Stimulated activated CD4-positive, alpha-beta T cell treated with anti-CD3 and anti-CD28 coated beads, Interleukin-15, amount 100 ng/mL, for 48 hours (primary cell): ENCODE measurements at places on chromosomes 4 and X.

DNA sequence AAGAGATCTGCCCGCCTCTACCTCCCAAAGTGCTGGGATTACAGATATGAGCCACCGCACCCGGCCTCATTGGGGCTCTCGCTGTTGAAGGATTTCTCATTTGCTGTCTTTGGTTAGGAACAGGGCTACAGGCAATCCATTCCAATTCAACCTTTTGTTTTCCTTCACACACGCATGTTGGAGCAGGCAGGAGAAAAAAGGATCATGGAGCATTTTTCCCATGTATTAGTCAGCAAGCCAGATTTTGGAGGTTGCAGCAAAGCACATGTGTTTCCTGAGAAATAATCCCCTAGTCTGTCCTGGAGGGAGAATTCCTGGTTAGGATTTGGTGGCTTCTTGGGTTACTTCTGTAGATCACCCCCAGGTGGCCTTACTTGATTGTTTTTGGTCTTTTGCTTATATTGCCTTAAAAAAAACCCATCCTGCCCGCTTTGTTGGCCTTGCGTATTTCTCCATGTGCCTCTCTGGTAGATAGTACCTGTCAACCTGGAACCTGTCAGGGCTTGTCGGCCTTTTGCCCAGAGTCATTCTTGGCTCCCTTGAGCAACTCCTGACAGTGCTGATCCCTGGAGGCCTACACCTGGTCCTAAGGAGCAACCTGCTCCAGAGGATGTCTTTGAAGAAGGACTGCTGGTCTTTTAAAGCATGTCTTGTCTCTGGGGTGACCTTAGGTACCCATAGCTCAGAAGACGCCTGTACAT lies 82.4 kb upstream of the CLCN4 start:
- DNase-seq = no peak

DNA sequence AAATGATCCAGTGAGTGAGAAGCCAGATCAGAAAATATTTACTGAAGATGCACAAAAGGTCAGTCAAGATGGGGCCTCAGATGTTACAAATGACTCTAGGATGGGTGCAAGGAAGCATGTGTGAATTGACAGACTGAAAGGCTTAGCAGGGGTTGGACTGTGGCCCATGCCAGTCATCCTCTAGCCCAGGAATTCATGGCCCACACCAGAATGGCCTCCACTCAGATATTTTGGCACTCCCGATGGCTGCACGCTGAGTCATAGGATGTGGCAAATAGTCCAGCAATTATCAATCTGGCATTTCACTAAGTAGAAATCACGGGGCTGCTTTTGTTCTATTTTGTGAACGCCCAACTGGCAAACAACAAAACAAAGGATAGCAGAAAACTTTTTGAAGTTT lies 406.5 kb downstream of the IQCM start:
- DNase-seq = no peak

DNA sequence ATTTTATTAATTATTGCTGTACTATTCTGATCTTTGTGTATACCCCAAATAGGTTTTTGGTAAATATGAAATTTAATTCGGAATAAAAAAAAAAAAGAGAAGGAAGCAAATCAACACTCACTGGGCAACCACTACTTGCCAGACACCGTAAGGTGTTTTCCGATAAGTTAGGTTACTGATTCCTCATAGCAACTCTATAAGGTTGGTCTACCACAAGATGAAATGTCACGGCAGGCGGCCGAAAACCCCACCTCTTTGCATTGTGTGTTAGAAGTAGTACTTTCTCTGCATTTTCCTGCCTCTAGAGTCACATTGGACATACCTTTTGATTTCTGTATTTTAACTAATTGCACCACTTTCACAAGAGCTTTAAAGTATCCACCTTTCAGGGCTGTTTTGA lies 44.5 kb upstream of the RASGEF1B start:
- DNase-seq = no peak

DNA sequence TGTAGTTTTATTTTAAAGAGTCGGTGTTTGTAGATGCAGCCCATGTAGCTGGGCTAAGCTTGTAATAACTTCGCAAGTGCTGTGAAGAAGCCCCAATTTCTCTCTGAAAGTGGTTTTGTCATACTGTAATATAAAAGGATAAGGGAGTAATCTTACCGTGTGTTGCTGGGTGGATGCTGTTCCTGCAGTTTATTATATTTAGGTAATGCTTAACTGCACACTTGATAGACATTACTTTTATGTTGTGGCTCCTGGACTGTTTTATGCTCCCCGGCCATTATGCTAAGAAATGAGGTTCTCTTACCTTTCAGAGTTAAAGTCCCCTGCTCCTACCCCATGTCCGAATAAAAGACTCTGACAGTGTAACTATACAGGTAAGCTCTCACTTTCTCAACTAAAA lies 789.4 kb downstream of the RPA4 start:
- DNase-seq = no peak

DNA sequence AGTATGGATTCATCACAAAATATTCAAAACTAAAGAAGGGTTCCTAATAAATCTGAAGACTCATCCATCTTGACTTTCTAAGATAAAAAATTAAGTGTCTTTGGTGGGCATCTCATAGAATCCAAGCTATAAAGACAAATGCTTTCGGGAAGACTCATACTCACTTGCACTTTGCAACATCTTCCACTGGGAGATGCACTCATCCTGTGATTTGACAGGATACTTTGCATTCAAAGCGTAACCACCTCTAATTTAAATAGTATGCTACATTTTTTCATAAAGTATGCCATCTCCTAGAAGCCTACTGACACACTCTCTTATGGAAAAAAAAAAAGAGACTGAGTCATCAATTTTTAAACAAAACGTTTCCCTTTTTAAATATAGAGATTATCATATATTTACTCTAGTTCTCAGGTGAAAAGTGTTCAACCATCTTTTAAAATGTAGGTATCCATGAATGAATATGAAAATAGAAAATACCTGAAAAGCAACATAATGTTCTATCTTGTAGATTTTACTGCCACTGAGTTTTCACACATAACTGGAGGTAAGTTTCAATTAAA lies 119.6 kb downstream of the KLHL13 start:
- no peak for DNase-seq

- DNase-seq = no peak
Measured at GRCh38 chrX:77293331-77293995, 153.7 kb upstream of the FGF16 start.

DNA sequence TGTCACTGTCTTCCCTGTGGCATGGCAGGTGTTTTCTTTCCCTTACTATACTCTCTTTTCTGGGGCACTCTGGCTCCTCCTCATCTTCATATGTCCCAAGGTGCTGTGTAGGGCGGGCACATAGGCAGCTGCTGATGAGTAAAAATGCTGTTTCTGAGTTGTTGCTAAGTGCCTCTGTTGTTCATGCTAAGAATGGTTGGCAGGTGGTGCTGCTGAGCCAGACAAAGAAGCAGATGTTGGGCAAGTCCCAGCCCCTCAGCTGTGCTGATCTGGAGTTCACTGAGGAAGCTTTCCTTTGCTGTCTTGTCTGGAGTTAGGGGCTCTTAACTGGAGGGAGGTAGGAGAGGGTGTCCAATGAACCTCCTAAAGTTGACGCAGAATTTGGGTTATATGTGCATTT lies 40.6 kb downstream of the HADH start:
- DNase-seq = peak; percentile 56

DNA sequence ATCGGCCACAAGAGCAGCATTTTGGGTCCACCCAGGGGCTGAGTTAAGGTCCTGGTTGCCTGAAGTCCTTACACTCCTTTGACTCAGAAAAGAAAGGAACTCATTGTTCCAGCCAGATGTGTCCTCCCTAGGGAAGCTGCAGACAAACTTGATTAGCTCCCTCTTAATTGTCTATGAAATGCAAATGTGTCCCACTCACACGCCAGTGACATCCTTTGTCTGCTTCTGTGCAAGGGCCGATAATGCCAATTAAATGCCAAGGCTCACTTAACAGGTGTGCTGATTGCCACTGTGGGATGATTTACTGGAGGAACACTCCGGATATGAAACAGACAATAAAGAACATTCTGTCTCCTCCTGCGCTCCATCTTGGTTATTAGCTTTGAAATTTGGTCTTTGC lies 332.9 kb upstream of the CPEB2 start:
- no peak for DNase-seq

DNA sequence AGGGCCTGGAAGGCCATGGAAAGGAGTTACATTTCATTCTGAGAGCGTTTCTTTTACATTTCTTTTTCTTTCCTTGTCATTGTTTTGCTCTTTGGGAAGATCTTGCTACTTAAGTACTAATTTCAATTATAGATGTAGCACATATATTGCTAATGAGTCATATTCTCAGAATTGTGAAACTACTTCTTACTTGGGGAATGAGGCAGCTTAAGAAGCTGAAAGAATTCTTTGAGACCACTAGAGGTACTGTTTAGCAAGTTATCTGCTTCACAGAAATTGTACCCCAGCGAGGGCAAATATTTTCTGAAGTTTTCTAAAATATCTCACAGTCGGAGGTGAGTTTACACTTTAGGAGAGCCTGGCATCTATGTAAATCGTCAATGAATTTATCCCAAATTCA lies 100.6 kb downstream of the AFF2 start:
- DNase-seq = no peak

GRCh38 chr4:186840222-186840701 lies 116.6 kb upstream of the FAT1 start:
- DNase-seq = no peak

DNA sequence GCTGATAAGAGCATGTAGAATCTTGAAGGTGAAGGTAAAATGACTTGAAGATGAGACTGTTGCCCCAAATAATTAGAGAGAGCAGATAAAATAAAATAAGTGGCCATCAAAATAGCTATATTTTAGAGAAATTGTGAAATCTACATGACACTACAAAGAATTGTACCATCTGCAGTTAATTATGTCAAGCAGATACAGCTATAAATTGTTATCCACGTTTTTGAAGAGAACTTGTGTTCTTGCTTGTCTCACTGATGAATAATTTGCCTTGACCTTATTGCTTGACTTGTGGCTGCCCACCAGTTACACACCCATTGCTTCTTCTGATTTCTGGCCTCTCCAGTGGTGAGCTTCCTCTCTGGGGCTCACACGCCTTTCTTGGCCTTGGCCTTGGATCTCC lies 75.8 kb upstream of the TNIP3 start:
- DNase-seq = no peak

GRCh38 chr4:52248820-52249219 lies 197.7 kb downstream of the SPATA18 start:
- no peak for DNase-seq

DNA sequence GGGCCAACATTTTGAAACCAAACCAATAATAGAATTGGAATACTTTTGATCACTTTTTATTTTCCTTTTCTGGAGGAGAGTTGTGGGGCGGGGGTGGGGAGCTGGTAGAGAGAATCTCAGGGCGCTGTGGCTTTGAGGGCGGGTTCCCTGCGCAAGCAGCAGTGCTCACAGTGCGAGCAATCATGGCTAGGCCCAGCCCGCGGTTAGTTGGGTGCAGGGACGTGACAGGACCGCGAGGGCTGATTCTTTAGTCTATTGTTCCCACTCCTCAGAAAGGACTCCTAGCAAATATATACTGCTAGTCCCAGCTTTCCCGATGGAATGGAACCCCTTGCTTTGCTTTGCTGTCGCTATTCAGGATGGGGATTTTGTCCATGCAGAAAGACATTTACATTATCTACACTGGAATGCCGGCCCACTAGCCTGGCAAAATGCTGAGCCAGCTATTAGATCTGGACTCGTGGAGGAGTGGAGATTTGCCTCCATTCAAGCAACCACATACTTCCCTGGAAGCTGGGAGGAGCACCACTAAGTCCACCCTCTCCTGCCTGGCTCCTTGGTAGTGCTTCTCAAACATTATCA lies 23.9 kb upstream of the APLN start:
- no peak for DNase-seq

- no peak for DNase-seq
Measured at GRCh38 chr4:93747220-93747619, 81.3 kb upstream of the ATOH1 start.
